DND-41 (cell line): ENCODE measurements at places on chromosomes 12 and 14.
A peak's percentile ranks its signal among the peaks of the same experiment; 100 is the strongest.

DNA sequence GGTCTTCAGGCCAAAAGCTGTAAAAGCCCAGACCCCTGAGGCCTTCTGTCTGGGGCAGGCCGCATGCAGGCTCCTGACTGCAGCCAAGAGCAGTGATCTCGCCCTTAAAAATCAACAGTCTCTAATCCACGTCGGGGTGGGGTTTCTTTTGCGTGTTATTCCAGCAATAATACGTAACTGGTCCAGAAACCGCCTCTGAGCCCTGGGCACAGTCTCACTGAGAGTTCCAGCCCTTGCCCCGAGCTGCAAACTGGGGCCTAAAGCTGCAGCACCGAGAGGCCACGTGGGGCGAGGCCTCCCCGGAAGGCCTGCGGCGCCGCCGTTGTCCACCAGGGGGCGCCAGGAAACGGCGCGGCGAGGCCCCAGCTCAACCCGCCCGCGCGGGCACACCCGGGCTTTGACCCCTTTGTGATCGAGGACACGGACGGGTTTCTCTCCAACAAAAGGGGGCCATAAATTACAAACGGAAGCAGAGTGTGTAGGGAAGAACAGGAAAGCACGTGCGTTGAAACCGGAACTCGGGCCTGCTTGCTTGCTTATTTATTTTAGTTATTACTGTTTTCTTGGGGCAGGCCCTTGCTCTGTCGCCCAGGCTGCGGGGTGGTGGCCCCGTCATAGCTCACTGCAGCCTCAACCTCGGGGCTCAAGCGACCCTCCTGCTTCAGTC, 87.2 kb downstream of the NINJ2 start:
- DNase-seq = peak; percentile 89
- H3K27ac ChIP-seq = peak overlapping the region; percentile 75
- peak overlapping the region; percentile 13; the same call in 1 of the 2 replicates for H3K4me3 ChIP-seq
- peaks cover 17% of the 10 kb centered on the region for H3K4me1 ChIP-seq
- H3K27me3 ChIP-seq = no peaks in the 10 kb centered on the region

DNA sequence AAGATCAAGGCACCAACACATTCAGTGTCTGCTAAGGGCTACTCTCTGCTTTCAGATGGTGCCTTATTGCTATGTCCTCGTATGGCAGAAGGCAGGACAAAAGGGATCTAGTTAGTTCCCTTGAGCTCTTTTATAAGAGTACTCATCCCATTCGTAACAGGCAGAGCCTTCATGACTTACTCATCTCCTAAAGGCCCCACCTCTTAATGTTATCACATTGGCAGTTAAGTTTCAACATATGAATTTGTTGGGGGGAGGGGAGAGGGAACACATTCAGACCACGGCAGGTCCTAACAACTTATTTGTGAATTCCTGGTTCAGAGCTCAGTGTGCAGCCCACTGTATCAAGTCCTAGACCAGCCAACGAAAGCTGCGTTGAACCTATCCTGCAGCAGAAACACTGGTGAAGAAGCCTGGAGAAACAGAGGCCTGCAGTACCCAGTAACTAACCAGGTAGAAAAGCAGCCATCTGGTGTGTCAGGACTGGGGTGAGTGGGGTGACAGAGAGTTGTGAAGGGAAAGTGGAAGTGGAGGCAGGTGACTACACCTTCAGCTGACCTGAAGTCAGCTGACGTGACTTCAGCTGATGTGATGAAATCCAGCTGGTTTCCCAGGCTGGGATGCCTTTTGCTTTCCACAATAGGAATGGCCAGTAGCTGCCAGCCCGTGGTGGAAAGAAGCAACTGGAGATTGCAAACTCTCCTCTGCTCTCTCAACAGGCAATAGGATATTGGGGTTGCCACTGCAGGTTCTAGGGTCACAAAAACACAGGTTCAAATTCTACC, 101.6 kb upstream of the PLXNC1 start:
- no peaks in the 10 kb centered on the region for H3K36me3 ChIP-seq
- no peak overlapping the region for H3K27ac ChIP-seq
- no peak for DNase-seq
- no peak overlapping the region for H3K4me3 ChIP-seq
- H3K4me1 ChIP-seq = peaks cover 4% of the 10 kb centered on the region; the same call in 1 of the 2 replicates

- H3K27me3 ChIP-seq = no peaks in the 10 kb centered on the region
- peak; percentile 67 for DNase-seq
- no peak overlapping the region for H3K27ac ChIP-seq
- no peak overlapping the region for H3K4me3 ChIP-seq
Measured at GRCh38 chr12:8078398-8078797, 3.7 kb upstream of the NECAP1 start.

- H3K36me3 ChIP-seq = 0 out of 2 replicates have a peak, but pooled peaks cover 1% of the 10 kb centered on the region
- no peaks in the 10 kb centered on the region for H3K4me1 ChIP-seq
- no peak overlapping the region for H3K4me3 ChIP-seq
- no peak overlapping the region for H3K27ac ChIP-seq
- DNase-seq = no peak
Measured at GRCh38 chr12:51694146-51694545, 103.1 kb downstream of the SCN8A start.

GRCh38 chr12:68785358-68785757, 22.6 kb upstream of the MDM2 start:
- no peak overlapping the region for H3K4me3 ChIP-seq
- H3K27ac ChIP-seq = no peak overlapping the region
- H3K36me3 ChIP-seq = no peaks in the 10 kb centered on the region
- DNase-seq = no peak
- no peaks in the 10 kb centered on the region for H3K4me1 ChIP-seq
- H3K27me3 ChIP-seq = no peaks in the 10 kb centered on the region

- no peak overlapping the region for H3K27ac ChIP-seq
- peaks cover 9% of the 10 kb centered on the region for H3K27me3 ChIP-seq
- no peak for DNase-seq
- H3K36me3 ChIP-seq = no peaks in the 10 kb centered on the region
- H3K4me3 ChIP-seq = no peak overlapping the region
Measured at GRCh38 chr12:5254703-5255102, 177.2 kb upstream of the NTF3 start.

GRCh38 chr14:74579447-74580274, 32.4 kb downstream of the LTBP2 start:
- H3K4me3 ChIP-seq = no peak overlapping the region
- H3K36me3 ChIP-seq = no peaks in the 10 kb centered on the region
- peaks cover 25% of the 10 kb centered on the region for H3K27me3 ChIP-seq

GRCh38 chr12:58367041-58367440, 425.7 kb downstream of the ATP23 start:
- no peak overlapping the region for H3K27ac ChIP-seq
- no peaks in the 10 kb centered on the region for H3K36me3 ChIP-seq
- H3K4me3 ChIP-seq = no peak overlapping the region

GRCh38 chr12:119175081-119175480, 3.6 kb upstream of the HSPB8 start:
- DNase-seq = no peak
- no peak overlapping the region for H3K4me3 ChIP-seq
- no peaks in the 10 kb centered on the region for H3K4me1 ChIP-seq
- H3K27ac ChIP-seq = no peak overlapping the region
- no peaks in the 10 kb centered on the region for H3K36me3 ChIP-seq
- no peaks in the 10 kb centered on the region for H3K27me3 ChIP-seq

GRCh38 chr14:29681316-29681715, 246.3 kb downstream of the PRKD1 start:
- H3K27me3 ChIP-seq = no peaks in the 10 kb centered on the region
- no peak for DNase-seq
- no peak overlapping the region for H3K27ac ChIP-seq
- no peaks in the 10 kb centered on the region for H3K4me1 ChIP-seq
- no peaks in the 10 kb centered on the region for H3K36me3 ChIP-seq

GRCh38 chr12:96698521-96698920, 208.5 kb upstream of the NEDD1 start:
- H3K27me3 ChIP-seq = no peaks in the 10 kb centered on the region
- H3K4me3 ChIP-seq = no peak overlapping the region

DNA sequence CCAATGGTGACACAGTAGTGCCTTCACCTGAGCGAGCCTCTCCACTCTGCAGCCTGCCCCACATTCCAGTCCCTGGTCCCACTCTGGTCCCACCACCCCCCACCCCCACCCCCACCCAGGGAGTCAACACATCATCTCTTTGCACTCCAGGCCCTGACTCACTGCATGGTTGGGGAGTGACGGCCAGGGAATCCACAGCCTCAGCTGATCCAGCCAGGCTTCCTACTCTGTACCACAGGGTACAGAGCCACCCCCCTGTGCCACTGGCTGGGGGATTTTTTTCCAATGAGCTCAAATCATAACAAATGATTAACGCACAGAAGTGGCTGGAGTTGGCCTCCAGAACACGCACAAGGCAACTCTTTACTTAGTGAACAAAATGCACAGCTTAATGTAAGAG, 233.7 kb downstream of the NTF3 start:
- no peaks in the 10 kb centered on the region for H3K27me3 ChIP-seq
- no peaks in the 10 kb centered on the region for H3K36me3 ChIP-seq
- H3K4me1 ChIP-seq = no peaks in the 10 kb centered on the region
- no peak overlapping the region for H3K27ac ChIP-seq
- no peak for DNase-seq
- H3K4me3 ChIP-seq = no peak overlapping the region

DNA sequence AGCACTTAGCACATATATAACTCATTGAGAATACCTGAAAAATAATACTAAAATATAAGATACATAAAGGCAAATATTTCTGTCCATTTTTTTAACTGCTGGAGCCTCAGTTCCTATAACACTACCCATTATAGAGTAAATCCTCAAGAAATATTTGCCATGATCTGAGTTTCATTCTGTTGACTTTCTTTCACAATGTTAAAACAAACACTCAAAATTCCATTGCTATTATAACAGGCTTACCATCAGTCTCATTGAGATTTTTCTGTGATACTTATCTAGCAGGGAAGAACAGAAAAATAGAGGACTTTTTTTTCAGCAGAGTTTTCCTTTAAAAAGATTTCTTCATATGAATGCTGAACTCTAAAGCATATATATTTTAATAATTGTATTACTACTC, 24.5 kb downstream of the LMO3 start:
- H3K36me3 ChIP-seq = no peaks in the 10 kb centered on the region
- H3K4me3 ChIP-seq = no peak overlapping the region
- no peak for DNase-seq

- H3K27me3 ChIP-seq = no peaks in the 10 kb centered on the region
- no peak overlapping the region for H3K27ac ChIP-seq
- peaks cover 75% of the 10 kb centered on the region for H3K36me3 ChIP-seq
- H3K4me1 ChIP-seq = no peaks in the 10 kb centered on the region
Measured at GRCh38 chr14:69055999-69056788, 77.1 kb upstream of the ACTN1 start.
